ENCODE measurements at places on chromosomes 12 and 14.

DNA sequence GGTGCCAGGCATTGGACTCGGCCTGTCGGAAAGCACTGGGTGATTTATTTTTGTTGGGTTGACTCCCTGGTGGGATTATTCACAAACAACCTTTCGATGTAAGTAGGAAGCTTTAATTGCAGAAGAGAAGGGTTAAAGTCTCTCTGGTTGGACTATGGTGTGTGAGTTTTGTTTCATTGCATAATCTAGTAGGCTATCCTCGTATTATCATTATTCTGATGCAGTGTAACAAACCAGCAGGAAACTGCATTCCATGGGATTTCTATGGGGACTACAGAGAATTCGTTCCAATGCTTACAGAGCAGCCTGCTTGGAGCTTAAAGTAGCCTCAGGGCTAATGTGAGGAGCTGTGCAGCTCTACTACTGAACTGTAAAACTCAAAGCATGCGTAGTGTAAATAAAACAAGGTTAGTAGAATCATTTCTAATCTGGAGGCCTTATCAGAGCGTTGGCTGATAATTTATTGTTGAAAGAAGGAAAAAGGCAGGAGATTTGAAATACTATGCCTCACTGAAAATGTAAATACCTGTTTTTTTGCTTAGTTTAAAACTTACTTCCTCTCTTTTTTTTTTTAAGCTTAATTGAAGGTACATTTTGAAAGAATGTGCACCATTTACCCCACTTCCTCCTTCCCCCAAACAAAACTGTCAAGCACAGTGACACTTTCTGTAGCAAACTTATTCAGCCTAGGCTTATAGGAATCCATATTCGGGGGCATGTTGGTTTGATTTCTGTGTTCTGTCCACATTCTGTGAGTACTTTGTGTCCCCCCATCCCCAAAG lies 226.7 kb downstream of the NPAS3 start:
- DNase-seq, result no peak

DNA sequence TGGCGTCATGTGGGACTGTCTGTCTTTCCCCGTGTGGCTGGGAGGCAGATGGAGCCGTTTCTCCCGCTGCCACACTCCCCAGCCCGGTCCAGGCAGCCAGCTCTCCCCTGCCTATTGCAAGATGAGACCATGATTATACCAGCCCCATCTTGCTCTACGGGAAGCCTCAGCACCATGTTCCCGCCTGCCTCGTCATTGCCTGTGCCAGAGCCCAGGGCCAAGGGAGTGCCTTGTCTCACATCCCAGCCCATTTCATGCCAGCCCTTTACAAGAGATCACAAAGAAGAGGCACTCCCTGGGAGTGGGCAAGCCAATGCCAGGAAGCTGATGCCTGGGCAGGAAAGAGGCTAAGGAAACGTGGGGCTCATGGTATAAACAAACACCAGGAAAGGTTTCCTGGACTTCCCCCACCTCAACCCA lies 23.9 kb downstream of the GPR68 start:
- no peak for DNase-seq

GRCh38 chr12:99146730-99147129 lies 500.8 kb upstream of the GARIN6 start:
- no peak for DNase-seq

- no peak for DNase-seq
Observed at GRCh38 chr14:99121319-99121875, 150.6 kb downstream of the BCL11B start.

- DNase-seq, result no peak
Observed at GRCh38 chr12:104707194-104707593, 250.4 kb downstream of the CHST11 start.

- no peak for DNase-seq
Observed at GRCh38 chr14:94867946-94868771, 98.2 kb upstream of the GSC start.

- no peak for DNase-seq
Observed at GRCh38 chr14:69328765-69329164, 68.8 kb downstream of the GALNT16 start.

GRCh38 chr12:34204830-34205285 lies 182.6 kb downstream of the ALG10 start:
- no peak for DNase-seq

DNA sequence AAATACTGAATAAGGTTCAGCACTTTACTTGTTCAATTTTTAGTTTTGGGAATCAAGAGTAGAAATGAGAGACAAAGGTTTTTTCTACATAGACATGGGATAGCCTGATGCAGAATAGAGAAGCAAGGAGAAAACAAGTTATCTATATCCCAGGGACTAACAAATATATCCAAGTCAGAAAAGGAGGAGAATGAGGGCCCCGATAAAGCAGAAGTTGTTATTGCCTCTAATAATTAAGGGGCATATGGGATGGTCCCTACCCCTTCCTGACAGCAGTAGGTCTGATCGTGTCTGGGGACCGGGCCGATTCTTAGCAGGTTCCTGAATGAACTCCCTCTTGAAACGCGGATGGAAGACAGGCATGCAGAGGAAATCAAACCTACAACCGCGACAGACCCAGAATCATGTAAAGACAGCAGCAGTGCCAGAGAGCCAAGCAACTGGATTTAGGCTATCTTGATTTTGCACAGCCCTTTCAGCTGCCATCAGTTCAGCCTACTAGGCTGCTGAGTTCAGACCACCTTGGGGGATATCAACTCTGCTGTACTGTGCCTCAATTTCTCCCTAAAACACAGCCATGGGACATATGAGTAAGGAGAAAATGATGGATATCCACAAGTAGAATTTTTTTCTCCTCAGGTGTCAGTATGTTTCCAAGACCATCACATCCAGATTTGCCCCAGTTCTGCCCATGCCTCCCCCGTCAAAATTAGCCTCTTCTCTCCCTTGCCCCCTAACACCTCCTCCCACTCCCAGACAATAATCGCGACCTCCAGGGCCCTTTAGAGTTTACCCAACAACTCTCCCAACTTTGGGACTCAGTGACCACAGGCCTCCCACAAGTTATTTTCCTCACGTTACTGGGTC lies 706 bp downstream of the PRMT5 start:
- DNase-seq, result no peak

DNA sequence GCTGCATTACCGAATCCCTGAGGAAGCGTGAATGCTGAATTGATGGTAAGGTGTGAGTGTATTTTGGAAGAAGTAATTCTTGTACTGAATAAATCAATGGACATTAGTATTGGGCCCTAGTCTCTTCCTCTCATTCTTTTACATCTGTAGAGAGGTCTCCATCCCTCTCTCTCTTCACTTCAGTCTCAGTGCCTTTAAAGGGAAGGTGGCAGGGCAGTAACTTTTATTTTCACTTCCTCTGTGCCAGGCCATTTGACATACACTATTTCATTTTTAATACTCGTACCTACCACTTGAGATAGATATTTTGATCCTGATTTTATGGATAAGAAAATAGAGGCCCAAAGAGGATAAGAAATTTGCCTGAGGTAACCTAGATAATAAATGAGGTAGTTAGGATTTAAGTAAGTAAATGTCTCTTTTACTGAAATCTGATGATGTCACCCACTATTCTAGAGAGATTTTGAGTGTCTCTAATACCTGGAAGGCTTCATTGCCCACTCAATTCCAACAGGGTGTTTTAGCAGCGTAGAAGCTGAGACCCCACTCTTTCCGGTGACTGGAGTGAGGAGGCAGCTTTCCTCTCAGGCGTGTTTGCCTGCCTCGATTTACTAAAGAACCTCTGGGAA lies 177.9 kb upstream of the PRICKLE1 start:
- DNase-seq, result no peak

DNA sequence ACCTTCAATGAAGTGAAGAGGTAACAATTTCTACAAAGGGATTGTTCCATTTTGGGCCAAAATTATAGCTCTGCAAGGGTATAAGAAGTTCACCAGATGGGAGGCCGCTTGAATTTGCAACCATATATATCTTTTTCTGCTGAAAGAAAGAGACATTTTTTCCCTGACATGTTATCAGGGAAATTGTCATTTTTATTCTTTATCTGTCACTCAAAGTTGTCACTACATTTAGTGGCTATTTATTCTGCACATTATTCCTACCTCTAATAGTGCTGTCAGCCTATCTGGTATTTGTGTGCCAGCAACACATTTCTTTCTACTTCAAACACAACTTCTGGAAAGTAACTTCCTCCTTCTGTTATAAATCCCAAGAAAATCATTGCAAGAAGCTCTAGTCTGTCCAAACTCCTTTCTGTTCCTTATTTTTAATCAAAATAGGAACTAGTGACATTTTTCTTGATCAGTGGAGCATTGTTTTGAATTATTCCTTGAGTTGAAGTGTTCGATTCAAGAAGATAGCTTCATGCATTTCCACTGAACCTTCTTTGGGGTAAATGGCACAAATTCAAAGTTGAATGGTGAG lies 137.9 kb upstream of the ATP2B1 start:
- DNase-seq, result no peak

DNA sequence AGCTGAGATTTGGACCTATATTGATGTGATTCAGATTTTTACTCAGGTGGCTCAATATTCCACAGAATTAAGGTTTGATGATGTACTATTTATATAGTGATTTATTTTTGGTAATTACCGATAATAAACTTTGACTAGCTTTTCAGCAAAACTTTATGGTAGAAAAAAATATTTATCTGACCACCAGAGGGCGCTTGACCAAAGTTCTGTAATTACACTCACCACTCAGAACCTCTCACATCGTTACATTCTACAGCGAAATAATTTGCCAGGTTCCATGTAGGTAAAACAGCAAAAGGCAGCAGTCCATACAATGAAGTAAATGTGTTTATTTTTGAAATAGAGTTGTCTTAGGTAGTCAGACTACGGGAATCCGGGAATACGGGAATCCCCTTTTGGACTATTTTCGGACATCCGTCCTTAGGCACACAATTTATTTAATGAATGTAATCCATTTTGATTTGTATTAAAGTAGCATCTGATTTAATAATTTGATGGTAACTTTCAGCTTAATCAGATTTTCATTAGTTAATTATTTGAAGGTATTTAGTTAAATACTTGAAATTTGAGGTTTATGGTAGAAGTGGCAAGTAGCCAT lies 143.0 kb upstream of the DDHD1 start:
- no peak for DNase-seq

DNA sequence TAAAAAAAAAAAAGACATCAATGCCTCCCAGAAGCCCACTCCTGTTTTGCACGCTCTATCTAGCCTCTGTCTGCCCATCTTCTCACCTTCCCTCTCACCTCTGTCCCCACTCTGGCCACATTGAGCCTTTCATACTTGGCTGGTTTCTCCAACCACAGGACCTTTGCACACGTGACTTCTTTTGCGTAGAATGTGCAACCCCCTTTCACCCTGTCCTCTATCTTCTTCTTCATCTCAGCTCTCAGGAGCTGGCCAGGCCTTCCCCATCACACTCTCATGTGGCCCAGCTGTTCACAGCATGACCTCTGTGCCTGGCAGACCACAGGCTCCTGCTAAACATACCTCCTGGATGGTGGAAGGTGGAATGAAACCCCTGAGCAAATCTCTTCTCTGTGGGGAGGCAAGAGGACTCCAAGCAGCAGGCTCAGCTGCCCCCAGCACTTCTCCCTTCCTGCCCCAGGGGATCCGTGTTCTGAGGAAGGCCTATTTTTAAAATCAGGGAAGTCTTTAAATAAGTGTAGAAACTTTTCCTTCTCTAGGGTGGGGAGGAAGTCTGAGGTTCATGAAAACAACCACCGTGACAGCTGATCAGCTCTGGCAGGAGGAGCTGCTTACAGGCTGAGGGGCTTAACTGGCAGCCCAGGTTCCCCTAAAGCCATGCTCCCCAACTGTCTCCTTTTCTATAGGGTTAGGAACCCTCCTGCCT lies 11.6 kb downstream of the HVCN1 start:
- no peak for DNase-seq

DNA sequence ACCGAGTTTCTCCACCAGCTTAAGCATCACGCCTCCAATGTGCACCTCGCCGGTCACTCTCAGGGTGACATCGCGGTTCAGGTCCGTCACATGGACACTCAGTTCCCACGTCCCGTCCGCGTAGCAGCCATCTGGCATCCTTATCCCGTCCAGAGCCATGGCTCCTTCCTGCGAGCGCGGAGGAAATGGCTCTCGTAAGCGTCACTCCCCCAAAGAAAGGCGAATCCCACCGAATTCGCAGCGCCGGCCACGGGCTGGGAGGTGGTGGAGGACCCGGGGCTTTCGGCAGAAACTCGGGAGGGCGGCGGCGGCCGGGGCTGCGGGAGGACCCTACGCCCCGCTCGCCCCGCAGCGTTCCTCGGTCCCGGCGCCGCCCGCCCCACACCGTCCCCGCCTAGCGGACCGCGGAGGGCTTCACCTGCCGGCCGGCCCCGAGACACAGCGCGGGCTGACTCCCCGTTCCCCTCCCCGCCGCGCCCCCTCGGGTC lies 396 bp downstream of the FERMT2 start:
- DNase-seq, result no peak

GRCh38 chr14:88882236-88882635 lies 57.8 kb downstream of the TTC8 start:
- DNase-seq, result no peak

DNA sequence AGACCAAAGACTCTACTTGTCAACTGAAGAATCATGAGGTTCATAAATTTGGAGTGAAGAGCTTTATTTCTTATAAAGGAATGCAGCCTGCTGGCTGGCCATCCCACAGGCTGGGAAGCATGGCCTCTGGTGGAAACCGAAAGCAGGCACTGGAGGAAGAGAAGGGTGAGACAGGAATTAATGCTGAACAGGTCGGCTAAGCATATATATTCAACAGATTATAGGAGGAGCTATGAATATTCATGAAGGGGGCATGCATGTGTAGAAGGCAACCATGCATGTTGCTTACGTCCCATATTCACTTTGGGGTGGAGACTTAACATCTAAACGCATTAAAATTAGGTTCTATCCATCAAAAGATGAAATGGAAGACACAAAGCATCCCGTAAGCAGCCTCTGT lies 20.6 kb upstream of the RGS6 start:
- no peak for DNase-seq

GRCh38 chr12:121750507-121750955 lies 38.0 kb downstream of the TMEM120B start:
- no peak for DNase-seq

- no peak for DNase-seq
Observed at GRCh38 chr14:104424406-104425072, 155.0 kb upstream of the C14orf180 start.

- no peak for DNase-seq
Observed at GRCh38 chr14:23181946-23182345, 1.5 kb downstream of the SLC7A8 start.

DNA sequence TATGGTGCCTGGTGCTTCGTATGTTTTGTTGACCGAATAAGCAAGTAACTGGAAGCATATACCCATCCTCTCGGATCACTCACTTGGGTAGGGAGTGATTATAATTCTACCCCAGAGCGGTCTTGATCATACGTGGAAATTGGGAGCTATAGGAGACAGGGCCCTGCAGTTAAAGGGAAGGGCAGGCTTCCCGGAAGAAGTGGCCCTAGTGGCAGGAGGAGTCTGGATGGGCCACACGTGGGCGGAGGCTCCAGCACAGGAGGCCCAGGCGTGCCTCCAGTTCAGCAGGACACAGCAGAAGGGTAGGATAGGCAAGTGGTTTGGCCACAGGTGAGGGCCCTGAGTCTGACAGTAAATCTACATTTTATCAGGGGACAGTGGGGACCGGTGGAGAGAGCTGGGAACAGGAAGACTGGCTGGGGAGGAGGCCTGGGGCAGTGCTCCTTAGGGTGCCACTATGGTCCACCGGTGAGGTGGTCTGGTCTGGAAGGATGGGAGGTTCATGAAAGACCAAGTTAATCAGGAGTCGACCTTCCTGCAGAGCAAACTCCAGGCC lies 23.5 kb upstream of the YY1 start:
- DNase-seq, result no peak

GRCh38 chr14:93893661-93894261 lies 33.4 kb upstream of the FAM181A start:
- no peak for DNase-seq
